ENCODE measurements at places on chromosomes 11 and 22. TPM values are rescaled to one million over a fixed set of nuclear protein-coding genes. Genes with fewer than 3 reads are reported as not detected.

DNA sequence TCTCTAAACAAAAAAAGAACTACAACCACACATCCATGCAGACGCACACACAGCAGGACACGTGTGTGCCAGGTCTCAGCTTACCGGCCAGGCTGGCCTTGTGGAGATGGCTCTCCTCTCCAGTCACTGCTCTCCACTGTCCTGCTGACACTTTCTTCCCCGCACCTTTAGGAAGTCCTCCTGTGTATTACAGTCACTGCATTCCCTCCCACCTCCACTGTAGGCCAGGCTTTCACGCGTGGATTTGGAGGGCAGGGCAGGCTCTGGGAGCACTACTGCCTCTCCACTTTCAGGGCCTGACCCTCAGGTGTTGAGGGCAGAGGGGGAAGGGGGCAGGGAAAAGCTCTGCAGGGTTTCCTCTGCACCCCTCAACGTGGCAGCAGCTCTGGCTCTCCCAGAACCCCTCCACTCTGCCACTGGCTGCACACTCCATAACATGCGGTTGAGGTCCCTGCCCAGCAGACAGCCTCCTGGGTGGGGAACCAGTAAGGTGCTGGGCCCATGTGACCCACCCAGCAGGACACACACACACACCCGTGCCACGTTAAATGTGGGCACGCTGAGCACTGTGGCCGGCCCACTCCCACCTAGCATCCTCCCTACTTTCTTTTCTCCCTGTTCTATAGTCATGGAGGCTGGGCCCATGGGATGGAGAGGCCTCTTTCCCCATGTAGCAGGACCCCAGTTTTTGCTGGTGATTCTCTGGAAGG, 107.0 kb upstream of the PITPNB start:
- no peaks in the 10 kb centered on the region for H3K36me3 ChIP-seq
- H3K4me1 ChIP-seq, result 0 out of 2 replicates have a peak, but pooled peaks cover 3% of the 10 kb centered on the region
- H3K27ac ChIP-seq, result no peak overlapping the region

- no peaks in the 10 kb centered on the region for H3K27me3 ChIP-seq
- H3K27ac ChIP-seq, result no peak overlapping the region
- no peaks in the 10 kb centered on the region for H3K36me3 ChIP-seq
Observed at GRCh38 chr11:74471668-74472429, 4.5 kb upstream of the KCNE3 start.

GRCh38 chr11:62142921-62143320, 19.1 kb downstream of the INCENP start:
- H3K27me3 ChIP-seq, result no peaks in the 10 kb centered on the region
- H3K4me3 ChIP-seq, result no peak overlapping the region
- no peak overlapping the region for H3K27ac ChIP-seq
- no peak for DNase-seq

The MPPED1 gene
- total RNA-seq, result not detected

The CCDC87 gene
- not detected for total RNA-seq

The LINC01488 gene
- total RNA-seq, result 0.05 TPM

Measured in SJSA1 (cell line).